ENCODE measurements at places on chromosomes 5 and 9.

DNA sequence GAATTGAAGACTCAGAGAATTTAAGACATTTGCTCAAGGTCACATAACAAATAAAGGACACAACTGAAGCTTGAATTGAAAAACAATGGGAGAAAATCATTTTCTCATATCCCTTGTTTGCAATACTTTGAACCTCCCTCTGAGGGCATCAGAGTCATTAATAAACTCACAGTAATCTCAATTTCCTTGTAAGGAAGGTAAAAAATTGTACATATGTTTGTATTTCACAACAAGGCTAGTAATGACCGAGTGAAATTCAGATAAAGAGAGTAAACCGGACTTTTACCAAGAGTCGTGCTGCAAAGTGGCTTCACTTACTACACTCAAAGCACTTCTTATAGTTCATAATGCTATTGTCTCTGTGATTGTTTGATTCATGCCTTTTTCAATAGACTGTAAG lies 665.0 kb downstream of the NR2F1-AS1 start:
- peak; percentile 12 for DNase-seq

DNA sequence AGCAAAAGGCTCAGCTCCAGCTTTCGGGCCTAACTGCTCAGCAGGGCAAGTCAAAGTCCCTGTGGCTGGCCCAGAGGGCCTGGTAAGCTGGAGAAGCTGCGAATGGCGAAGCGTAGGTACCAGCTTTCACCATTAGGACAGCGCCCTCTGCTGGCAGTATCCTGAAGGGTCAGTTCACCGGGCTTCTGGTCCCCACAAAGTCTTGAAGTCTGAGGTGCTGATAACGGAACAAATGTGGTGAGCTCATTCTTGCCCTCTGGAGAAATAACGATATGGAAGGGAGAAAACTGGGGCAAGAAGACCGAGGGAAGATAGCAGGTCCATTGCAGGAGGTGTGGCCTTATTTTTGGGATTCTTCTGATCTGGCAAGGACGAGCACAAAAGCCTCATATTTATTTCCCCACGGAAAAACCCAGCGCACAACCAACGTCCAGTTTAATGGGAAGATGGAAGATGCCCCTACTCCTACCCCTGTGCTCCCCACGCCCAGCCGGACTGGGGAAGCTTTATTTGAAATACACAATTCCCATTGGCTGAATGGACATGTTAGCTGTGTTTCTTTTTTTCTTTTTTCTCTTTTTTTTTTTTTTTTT lies 7.2 kb downstream of the SOWAHA start:
- peak; percentile 90 for DNase-seq

- peak; percentile 85 for DNase-seq
Measured at GRCh38 chr5:154285661-154286408, 95.3 kb downstream of the GALNT10 start.

- DNase-seq, result peak; percentile 86
Measured at GRCh38 chr5:93607367-93608258, 24.6 kb downstream of the NR2F1 start.

- no peak for DNase-seq
Measured at GRCh38 chr5:54388409-54388808, 67.1 kb upstream of the HSPB3 start.

DNA sequence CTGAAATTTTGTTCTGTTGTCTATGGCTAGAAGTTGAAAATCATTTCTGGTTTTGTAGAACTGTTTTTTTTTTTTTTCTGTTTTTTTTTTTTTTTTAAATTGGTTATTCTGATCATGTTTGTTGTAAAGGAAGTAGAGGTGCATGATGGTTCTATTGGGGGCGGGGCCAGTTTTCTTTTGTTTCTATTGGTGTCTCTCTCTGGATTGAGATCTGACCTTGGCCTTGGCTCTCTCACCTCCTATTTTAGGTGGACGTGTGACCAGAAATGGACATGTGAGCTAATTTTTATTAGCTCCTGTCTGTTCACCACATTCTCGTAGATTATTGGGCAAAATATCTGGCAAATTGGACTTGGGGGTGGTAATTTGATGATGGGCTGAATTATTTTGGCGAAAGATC lies 3.2 kb downstream of the ZNF618 start:
- no peak for DNase-seq
